ENCODE measurements at places on chromosomes 11 and 22.

GRCh38 chr22:41834005-41834944, 1.4 kb downstream of the SREBF2 start:
- DNase-seq = no peak

DNA sequence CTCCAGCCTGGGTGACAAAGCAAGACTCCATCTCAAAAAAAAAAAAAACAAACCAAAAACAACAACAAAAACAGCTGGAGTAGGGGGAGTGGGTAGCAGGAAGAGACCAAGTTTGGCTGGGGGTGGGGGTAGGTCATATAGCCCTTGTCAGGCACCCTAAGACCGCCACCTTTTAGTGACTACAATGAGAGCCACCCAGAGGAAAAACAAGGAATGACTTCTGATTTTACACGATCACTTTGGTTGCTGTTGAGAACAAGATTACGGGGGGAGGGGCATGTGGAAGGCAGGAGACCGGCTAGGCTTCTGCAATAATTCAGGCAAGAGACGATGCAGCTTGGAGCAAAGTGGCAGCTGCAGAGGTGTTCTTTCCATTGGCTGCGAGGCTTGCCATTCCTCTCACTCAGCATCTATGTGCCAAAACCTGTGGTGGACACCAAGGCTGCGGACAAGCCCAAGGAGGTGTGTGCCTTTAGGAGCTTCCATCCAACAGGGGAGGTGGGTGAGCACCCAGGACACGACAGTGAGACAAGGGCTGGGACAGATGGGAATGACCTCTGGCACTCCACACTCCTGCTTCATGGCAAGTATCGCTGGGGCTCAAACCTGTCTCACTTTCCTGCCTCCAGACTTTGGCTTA, 1.7 kb downstream of the RPS19BP1 start:
- peak; percentile 38 for DNase-seq

DNA sequence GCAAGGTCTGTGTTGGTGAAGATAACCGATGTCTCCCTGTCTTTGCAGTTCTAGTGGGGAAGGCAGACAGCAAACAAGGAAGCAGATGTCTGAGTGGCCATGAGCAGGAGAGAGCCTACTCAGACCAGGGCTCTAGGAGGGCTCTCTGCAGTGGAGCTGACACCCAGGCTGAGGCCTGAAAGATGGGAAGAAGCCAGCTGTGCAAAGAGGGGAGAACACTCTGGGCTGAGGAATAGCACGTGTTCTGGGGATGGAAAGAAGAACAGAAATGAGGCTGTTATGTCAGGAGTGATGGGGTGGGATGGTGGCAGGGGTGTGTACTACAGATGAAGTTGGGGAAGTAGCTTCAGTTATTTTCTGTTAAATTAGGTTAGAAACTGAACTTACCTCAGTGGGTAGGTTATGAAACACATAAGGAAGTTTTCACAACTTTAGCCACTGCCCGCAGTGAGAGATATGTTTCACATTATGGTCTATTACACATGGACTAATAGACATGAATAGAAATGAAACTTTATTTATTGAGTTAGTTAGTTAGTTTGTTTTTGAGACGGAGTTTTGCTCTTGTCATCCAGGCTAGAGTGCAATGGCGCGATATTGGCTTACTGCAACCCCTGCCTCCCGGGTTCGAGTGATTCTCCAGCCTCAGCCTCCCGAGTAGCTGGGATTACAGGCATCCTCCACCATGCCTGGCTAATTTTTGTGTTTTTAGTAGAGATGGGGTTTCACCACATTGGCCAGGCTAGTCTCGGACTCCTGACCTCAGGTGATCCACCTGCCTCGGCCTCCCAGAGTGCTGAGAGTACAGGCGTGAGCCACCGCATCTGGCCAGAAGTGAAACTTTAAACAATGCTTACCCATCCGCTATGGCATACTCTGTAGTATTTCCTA, 7.8 kb downstream of the DCPS start:
- peak; percentile 50 for DNase-seq

GRCh38 chr11:116879800-116880625, 42.6 kb upstream of the APOA1 start:
- DNase-seq = peak; percentile 77

GRCh38 chr11:120043328-120043945, 94.5 kb downstream of the TRIM29 start:
- no peak for DNase-seq

GRCh38 chr11:108733479-108734116, 68.7 kb downstream of the DDX10 start:
- peak; percentile 12 for DNase-seq

DNA sequence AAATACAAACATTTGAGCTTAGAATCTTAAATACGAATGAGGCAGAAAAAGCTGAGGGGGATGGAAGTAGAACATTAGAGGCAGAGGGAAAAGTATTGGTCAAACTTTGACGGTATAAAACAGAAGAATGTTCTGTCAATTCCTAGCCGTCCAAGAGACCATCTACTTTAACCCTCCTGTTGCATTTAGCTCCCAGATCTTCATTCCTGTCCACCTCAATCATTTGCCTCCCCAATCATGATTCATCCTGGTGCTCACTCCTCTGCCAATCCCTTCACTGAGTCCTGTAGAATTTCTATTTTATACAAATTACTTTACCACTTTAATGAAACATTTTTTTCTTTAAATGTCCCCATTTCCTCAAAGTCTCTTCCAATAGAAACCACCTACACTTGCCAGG, 28.2 kb downstream of the C2CD3 start:
- no peak for DNase-seq

DNA sequence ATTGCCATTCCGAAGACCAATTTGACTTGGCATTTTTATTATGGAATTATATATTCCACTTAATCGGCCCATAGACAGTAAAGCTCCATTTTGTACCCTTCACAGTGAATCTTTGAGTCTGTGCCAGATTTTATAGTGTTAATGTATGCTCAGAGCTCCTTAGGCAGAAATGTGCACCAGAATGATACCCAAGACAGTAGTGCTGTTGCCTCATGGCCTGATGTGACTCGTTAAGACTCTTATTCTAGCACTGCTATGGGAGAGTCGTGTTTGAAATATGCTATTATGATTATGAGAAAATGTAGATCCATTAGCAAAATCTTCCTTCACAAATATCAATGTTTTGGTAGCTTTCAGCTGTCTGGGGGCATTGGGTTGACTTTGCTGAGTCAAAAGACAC, 209.8 kb upstream of the RAG2 start:
- DNase-seq = no peak

GRCh38 chr11:83648610-83649527, 362.7 kb upstream of the CCDC90B start:
- no peak for DNase-seq

GRCh38 chr11:84333221-84333620, 1047.1 kb upstream of the CCDC90B start:
- no peak for DNase-seq

DNA sequence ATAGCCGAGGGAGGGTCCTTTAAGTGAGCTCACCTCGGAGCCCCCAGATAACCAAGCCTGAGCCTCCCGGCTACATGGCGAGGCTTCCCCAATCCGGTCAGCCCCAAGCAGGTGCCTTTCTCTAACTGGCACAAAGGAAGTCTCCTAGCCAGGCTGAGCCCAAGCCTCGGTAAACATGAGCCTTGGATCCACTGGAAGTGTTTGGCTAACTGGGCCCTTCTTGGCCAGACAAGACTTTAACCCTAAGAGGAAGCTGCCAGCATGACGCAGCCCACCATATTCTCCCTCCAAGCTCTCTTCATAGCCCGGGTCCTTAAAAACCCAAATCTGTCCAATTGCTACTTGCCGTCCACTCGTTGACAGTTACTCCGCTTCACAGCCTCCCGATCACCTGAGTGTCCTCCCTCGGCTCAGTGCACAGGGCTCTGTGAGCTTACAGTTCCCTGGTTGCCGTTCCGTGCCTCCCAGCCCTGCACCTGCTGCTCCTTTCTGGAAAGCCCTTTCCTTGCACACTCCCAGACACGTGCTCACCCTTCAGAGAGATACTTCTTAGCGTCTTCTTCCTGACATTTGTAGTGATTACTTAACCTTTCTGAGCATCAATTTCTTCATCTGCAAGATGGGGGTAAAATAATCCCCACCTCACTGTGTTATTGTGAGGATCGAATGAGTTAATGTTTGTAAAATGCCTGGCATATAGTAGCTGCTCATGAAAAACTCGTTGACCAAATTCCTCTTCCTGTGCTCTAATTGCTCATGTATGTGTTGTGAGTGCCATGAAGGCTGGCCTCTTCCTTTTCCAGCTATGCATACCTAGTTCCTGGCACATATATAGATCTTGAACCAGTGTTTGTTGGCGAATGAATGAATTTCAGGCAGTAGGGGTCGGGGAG, 25.6 kb downstream of the TXN2 start:
- DNase-seq = no peak

GRCh38 chr22:43276321-43276720, 66.9 kb downstream of the SCUBE1 start:
- no peak for DNase-seq

GRCh38 chr11:93128574-93128973, 69.2 kb downstream of the SLC36A4 start:
- DNase-seq = no peak

DNA sequence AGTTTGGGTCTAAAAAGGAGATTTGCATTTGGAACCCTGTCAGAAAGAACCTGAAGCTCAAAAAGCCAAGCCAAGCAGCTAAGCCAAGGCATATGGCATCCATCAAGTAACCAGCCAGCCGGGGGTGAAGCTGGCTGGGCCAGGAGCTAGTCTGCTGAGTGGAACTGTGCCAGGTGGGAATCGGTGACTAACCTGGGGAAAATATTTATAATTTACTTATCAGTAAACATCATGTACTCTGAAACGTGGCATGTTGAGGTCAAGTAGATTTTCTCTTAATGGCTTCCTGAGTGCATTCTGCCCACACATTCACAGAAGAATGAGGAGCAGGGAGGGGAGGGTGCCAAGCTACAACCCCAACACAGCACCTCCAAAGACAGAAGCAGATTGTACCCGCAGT, 70.5 kb upstream of the SESN3 start:
- no peak for DNase-seq

- no peak for DNase-seq
Measured at GRCh38 chr11:20715464-20715863, 46.1 kb downstream of the NELL1 start.

DNA sequence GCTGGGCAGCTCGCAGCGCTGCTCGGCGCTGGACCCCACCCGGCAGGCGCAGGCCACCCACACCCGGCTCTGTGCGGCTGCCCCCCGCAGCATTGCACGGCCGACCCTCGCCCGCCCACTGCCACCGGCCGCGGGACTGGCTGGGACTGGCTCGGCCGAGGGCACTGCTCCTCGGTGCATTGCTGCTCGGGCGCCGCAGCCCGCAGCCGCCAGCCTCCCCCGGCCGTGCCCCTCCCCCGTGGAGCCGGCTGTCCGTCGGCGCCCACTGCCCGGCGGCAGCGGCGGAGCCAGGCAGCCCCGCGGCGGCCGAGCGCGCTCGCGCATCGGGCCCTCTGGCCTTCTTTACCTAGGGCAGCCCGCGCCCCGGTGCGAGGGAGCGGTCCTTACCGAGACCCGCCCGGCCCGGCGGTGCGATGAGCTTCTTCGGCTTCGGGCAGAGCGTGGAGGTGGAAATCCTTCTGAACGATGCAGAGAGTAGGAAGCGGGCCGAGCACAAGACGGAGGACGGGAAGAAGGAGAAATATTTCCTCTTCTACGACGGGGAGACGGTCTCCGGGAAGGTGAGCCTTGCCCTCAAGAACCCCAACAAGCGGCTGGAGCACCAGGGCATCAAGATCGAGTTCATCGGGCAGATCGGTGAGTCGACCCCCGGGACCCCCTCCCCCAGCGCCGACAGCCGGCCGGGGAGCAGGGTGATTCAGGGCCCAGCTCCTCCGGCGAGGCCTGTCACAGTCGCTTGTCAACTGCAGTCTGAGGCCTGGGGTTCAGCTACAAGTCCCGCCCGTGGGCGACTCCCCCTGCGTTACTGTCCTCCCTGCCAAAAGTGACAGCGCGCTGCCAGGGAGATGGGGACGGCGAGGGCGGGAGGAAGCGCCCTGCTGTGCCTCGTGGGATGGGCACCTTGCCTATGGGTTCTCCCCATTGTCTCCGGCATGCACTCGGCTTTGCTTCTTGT, 516 bp downstream of the VPS26B start:
- DNase-seq = peak; percentile 7

DNA sequence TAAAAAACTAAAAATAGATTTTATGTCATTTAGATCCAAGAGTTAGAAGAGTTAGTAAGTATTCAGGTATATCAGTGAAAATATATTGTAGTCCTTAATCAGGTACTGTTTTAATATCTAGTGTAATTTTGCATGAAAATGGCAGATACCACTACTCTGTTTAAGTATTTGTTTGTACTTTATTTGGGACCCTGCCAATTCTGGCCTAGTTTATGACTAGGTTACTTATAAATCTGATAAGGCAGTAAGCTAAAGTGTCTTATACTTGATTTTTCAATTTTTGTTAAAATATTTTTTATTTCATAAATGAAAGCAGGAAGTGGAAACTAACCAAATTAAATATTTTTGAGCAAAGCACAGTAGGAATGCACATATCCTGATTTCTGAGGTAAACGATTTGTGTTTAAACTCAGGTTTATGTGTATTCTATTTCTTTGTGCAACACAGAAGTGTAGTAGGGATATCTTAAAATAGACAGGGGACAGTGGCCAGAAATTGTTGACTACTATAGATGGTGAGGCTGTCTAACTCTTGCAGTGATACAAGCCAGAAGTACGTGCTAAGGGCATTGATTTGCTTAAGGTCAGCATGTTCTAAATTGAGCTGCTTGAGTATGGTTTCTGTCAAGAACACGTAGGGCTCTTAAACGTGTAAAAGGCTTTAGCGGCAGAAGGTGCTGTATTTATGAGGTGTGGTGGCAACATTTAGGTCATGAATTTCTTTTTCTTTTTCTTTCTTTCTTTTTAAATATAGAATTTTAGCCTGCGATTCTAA, 34.0 kb downstream of the HIPK3 start:
- DNase-seq = no peak

- peak; percentile 42 for DNase-seq
Measured at GRCh38 chr22:21014726-21015465, at the start of gene P2RX6. Gene P2RX6, plus strand, starts transcription at chr22:21015165. Its CDS starts 10 bp downstream, at chr22:21015175.

- no peak for DNase-seq
Measured at GRCh38 chr22:25746012-25746373, 4.0 kb downstream of the MYO18B start.

DNA sequence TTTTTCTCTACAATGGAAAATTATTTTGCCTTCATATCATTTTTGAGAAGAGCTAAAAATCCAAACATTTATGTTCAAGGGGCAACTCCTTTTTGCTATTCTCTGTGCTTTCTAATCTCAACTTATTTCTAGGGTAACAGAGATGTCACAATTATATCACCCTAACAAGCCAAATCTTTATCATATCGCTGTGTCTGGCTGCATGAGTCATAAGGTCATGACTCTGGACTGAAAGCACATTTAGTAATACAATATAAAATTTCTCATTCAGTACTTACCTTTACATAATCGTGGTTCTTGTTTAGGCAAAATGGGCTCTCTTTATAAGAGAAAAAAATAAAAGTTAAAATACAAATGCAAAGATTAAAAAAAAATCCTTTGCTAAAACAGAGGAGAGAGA, 326.0 kb downstream of the CASP12 start:
- no peak for DNase-seq

- no peak for DNase-seq
Measured at GRCh38 chr11:114015117-114015516, 40.2 kb downstream of the HTR3A start.

DNA sequence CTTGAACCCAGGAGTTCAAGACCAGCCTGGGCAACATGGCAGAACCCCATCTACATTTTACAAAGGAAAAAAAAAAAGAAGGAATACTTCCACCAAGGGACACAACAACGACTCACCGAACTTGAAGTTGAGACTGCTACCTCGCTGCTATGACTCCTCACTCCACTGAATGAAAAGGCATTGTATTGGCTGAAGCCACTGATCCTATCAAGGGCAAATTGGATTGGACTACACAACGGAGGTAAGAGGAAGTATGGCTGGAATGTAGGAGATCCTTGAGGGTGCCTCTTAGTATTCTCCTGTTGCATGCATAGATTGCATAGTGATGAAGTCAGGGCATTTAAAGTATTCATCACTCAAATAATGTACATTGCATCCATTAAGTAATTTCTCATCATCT, 97.9 kb downstream of the CWF19L2 start:
- DNase-seq = no peak
